NCI-H510A (cell line): ENCODE measurements at places on chromosomes 12 and 14.

GRCh38 chr14:39034481-39035296, 68.3 kb downstream of the SEC23A start:
- DNase-seq, result no peak

DNA sequence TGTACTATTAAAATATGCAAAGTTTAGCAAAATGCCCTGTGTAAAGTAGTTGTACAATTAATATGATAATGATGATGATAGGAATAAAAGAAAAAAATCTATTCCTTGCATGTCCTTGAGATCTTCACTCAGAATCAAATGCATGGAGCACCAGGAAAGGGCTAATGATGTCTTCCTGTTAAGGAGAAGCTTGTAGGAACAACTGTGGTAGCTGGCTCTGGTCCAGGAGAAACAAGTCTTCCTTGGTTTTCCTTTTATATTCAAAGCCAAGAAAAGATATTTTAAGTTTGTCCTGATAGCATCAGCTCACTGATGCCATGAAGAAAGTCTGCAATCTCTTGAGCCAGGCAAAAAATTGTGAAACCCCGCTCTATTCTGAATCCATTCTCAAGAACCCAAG, 138.9 kb downstream of the PIK3C2G start:
- no peak for DNase-seq

- no peak for DNase-seq
These were observed 117.6 kb downstream of the SUDS3 start for GRCh38 chr12:118493962-118494361.

- no peak for DNase-seq
These were observed 47.9 kb downstream of the BBS10 start for GRCh38 chr12:76300297-76300665.

- no peak for DNase-seq
These were observed 8.1 kb downstream of the LETMD1 start for GRCh38 chr12:51056242-51056641.

DNA sequence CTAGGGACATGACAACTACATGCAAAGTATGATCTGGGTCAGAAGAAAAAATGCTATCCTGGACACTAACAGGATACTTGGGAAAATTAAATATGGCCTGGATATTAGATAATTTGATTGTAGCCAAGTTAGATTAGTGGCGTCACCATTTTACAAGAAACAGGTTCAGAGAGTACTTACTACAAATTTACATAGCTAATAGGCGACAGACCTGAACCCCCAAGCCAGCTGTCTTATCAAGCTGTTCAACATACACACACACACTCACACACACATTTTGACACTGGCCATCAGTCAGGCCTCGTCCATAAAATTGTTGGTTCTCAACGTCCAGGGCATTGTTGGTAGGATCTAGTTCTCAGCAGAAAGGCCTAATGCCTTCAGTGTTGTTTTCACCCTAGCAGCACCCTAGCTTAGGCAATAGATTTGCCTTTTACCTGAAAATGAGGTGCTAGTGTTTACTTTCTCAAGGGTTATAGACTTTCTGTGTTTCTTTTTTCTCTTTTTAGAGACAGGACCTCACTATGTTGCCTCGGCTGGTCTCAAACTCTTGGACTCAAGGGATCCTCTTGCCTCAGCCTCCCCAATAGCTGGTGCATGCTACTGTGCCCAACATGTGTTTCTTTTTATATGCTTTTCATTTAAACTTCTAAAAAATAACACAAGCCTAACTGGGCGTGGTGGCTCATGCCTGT, 3.3 kb upstream of the C14orf93 start:
- DNase-seq, result no peak

- DNase-seq, result no peak
These were observed 114.7 kb upstream of the AMN1 start for GRCh38 chr12:31843398-31844095.

GRCh38 chr12:104422441-104422840, 34.3 kb upstream of the CHST11 start:
- no peak for DNase-seq

DNA sequence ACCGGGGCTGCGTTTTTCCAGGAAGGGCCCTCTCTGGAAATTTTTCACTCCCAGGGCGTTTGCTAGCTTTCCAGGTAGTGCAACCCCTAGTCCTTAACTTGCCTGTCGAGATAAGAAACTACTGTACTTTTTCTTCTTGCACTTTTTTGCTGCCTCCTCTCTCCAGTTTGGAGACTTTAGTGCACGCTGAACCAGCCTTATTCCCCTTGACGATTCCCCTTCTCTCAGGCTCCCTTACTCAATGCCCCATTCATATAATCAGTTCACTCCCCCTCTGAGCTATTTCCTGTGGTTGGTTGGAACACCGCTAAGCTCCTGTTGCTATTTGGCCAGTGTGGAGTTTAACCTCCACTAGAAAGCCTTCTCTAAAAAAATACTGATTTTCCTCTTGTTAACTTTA, 682 bp downstream of the CREBL2 start:
- DNase-seq, result peak; percentile 1

DNA sequence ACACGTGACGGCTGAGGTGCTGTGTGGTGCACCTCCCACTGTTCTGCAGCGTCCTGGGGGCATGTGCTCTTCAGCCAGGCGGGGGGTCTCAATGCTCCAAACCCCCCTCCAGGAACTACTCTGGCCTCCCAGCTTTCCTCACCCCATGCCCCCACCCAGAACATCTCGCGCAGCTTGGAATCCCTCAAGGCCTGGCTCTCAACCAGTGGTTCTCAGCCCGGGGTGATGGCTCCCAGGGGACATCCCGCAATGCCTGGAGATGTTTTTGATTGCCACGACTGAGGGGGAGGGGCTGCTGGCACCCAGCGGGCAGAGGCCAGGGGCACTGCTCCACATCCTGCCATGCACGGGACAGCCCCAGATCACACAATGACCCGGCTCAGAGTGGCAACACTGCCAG, 78.9 kb upstream of the DICER1 start:
- no peak for DNase-seq

- no peak for DNase-seq
These were observed 155.6 kb upstream of the TMEM132C start for GRCh38 chr12:128111333-128111732.

- DNase-seq, result no peak
These were observed 59.8 kb downstream of the SUDS3 start for GRCh38 chr12:118436002-118436730.

DNA sequence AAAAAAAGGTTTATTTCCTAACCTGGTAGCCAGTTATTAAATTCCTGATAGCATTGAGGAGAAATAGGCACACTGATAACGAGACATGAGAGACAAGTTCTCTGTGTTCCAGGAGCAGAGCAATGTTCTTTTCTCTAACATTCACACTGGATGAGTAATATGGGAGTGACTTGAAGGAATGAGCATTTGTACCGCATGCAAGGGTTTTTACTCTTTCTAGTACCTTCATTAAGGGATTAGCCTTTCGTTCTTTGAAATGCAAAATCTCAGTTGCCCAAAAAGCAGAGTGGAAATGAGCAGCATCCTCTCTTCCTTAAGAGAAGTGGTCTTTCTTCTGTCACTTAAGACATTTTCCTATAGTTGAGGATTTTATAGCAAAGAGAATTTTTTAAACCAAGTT, 54.7 kb downstream of the FGD4 start:
- no peak for DNase-seq

DNA sequence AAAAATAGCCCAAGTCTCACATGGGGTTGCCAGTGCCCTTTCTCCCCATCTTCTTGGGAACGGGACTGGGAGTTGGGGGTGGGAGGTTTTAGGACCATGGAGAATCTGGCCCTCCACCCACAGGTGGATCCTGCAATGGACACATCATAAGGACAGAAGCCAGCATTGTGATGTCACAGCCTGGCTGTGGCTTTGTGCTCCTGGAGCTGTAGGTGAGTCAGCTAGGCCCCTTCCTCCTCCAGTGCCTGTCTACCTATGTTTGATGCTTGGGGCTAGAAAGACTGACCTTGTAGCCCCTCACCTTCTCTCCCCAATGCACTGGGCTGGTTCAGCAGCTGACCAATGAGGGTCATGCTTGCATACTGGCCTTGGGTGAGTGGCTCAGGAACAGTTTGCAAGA, at the start of gene CCDC197:
Gene CCDC197 (plus strand): TSS at position 220 of the 400 bp plus-strand sequence. CDS start 831 bp downstream, outside the sequence.
- DNase-seq, result no peak

GRCh38 chr12:23140710-23141109, 515.7 kb downstream of the ETNK1 start:
- no peak for DNase-seq

GRCh38 chr12:59600171-59600570, 4.3 kb downstream of the SLC16A7 start:
- no peak for DNase-seq

DNA sequence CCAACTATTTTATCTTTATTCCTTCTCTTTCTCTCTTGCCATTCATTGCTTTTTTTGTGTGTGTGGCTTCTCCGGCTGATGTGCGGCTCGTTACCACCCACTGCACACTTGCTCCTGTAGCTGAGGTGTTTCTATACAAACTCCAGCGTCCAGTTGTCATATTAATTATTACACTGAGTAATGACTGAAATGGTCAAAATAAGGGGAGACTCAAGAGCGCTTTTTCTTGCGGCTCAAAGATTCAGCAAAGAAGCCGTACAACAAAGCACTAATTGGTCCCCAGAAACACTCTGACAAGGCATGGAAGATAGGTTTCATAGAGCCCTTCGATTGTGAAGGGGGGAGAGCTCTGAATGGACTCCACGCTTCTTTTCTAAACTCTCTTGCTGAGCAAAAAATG, 5.6 kb upstream of the ASCL1 start:
- no peak for DNase-seq

DNA sequence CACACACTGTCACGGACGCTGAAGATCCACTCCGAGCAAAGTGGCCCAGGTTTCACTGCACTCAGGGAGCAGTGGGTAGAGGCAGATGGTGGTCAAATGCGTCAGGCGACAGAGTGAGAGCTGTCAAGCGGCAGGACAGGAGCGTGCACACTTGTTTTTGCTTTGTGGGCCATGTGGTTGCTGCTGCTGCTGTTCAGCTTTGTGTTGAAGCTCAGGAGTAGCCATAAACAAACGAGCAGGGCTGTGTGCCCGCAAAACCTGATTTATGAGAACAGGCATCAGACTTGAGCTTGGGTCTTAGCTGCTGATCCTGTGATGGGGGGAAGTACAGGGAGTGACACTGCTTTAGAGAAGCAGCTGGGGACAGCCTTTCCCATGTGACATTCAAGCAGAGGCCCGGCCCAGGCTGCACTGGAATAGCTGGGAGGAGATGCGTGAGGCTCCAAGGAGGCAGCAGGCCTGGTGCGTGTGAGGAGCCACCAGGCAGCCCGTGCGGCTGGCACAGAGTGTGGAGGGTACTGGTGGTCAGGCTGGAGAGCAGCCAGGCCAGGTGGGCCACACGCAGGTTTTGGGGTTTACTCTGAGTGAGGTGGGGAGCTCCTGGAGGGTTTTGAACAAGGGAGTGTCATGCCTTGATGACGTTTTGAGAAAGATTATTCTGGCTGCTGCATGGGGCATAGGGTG, 31.1 kb upstream of the ASPG start:
- DNase-seq, result no peak

DNA sequence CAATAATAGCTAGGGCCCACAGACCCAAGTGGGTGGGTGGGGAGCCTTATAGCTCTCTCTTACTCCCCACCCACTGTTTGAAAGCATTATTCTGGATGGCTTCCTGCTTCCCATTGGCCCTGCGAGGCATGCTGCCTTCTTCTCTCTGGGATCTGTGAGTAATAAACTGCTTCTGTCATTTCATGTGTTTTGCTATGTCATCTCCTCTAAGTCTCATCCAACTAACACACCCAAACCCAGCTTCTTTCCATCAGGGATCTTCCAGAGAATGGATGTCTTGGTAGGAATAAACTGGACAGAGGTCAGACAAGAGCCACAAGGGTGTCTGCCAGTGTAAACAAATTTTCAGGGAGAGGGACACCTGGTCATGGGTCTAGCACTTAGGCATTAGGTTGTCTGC, 66.4 kb upstream of the BDKRB2 start:
- no peak for DNase-seq

DNA sequence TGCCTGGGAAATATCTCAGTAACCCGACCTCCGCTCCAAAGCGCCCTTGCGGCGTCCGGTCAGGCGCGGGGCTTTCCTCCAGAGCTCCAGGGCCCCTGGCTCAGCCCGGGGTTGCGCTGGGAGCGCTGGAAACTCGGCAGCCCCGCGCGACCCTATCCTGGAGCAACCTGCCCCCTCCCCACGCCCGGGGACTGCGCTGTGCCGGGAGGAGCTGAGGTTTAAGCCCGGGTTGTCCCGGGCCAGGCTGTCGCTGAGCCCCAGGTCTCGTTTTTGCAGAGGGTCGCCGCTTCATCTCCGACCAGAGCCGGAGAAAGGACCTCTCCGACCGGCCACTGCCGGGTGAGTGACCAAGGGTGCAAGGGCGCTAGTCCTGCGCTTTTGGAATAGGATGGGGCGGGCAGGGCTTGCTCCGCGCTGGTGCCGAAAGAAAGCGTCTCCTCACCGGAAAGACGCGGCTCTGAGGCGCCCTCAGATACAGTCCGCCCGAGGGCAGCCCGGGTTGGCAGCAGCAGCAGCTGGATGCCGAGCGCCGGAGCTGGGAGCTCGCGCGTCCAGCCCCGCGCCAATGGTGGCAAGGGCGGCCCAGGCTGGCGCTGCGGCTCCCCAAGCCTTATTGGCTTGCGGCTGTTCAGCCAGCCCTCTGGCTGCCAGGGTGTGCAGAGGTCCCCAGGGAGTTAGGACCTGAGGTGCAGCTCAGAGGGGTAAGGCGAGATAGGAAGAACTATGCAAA, 1.5 kb downstream of the SPX start:
- DNase-seq, result peak; percentile 67

- no peak for DNase-seq
These were observed 91.6 kb downstream of the EGLN3 start for GRCh38 chr14:33859306-33859705.

GRCh38 chr14:104688505-104689108, 811 bp upstream of the INF2 start:
- no peak for DNase-seq

GRCh38 chr12:124829008-124829707, 34.5 kb downstream of the SCARB1 start:
- DNase-seq, result no peak

- DNase-seq, result no peak
These were observed 11.7 kb downstream of the SOCS4 start for GRCh38 chr14:55038708-55039107.

GRCh38 chr14:95667249-95667693, 19.0 kb upstream of the TCL1B start:
- DNase-seq, result peak; percentile 64

DNA sequence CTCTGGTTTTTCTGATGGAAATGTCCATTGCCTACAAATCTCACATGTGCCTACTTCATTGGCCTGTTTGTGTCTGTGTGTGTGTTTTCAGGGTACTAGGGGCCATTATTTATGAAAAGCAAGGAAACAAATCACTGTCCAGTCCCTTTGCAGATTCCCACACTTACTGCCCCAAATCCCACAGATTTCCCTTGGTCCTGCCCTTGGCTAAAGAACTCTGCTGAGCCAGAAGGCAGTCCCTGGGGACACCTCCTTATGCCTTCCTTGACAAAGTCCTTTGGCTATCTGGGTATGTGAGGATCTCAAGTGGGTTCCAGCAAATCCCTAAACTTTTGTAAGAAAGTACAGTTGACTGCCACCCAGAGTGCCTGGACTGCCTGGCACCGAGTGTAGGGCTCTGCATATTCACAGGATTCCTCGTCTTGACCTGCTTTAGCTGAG, 388.1 kb downstream of the BCAT1 start:
- DNase-seq, result no peak

GRCh38 chr14:63672417-63673180, 30.9 kb upstream of the WDR89 start:
- DNase-seq, result no peak

- no peak for DNase-seq
These were observed 15.9 kb downstream of the PACS2 start for GRCh38 chr14:105330491-105330895.
